Activated naive CD4-positive, alpha-beta T cell treated with anti-CD3 and anti-CD28 coated beads for 36 hours (primary cell): ENCODE measurements at places on chromosomes 3 and 15.

- no peak for DNase-seq
Measured at GRCh38 chr3:165981318-165981717, 144.1 kb upstream of the BCHE start.

DNA sequence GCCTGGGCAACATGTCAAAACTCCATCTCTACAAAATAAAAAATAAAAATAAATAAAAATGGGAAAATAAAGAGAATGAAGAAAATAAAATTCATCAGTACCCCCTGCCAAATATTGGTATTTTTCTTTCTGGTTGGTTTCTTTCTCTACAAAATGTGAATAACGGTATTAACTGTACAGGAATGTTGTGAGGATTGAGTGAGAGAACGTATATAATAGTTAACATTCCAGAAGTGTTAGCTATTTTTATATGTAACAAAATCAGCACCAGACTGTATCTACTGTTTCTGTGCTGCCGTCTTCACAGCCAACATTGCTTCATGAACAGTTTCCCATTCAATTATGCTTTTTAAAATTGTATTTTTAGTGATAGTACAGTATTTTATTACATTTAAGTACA, 25.5 kb upstream of the RNU6-1 start:
- no peak for DNase-seq

DNA sequence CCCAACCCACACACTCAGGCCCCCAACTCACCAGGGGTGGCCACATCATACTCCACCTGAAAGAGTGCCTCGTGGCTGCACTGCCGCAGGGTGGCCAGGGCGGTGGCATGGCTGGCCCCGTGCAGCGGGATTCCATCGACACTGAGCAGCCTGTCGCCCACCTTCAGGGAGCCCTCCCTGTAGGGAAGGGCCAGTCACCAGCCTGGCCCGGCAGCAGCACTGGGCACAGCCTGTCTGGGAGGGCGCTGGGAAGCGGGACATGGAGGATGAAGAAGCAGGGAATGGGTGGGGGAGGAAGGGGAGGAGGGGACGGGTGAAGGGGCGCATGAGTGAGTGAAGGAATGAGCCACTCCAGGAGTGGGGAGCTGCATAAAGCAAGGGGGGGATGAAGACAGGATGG, 18.5 kb downstream of the GRIP2 start:
- no peak for DNase-seq

- DNase-seq, result no peak
Measured at GRCh38 chr15:78212546-78213424, 21.6 kb downstream of the ACSBG1 start.

DNA sequence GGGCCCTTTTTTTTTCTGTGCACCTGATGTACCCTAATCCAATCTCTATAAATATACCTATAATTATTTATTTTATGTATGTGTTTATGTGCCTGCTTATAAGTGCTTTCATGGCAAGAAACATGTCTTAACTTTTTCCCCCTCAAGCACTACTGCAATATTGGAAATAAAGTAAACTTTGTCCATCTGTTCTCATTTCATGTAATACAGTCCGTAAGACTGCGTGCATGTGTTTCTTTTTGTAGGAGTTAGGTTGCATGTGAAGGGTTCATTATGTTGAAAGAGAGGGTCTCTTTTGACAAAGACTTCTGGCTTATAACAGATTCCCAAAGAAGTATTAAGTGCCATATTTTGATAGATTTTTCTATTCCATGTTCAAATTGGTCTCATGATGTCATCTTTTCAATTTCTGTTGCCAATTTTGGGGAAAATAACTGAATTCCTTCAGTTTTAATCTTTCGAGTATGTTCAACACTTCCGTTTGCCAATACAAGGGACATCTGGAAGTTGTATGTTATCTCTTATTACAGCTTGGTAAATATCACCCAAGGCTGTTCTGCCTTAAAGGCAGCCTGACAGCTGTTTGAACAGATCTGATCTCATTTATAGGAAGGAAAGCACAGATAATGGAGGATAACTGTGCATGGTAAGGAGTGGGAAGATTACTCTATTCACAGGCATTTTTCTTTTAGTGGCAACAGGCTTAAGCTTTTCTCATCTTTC, 273.1 kb upstream of the SGO1 start:
- no peak for DNase-seq

DNA sequence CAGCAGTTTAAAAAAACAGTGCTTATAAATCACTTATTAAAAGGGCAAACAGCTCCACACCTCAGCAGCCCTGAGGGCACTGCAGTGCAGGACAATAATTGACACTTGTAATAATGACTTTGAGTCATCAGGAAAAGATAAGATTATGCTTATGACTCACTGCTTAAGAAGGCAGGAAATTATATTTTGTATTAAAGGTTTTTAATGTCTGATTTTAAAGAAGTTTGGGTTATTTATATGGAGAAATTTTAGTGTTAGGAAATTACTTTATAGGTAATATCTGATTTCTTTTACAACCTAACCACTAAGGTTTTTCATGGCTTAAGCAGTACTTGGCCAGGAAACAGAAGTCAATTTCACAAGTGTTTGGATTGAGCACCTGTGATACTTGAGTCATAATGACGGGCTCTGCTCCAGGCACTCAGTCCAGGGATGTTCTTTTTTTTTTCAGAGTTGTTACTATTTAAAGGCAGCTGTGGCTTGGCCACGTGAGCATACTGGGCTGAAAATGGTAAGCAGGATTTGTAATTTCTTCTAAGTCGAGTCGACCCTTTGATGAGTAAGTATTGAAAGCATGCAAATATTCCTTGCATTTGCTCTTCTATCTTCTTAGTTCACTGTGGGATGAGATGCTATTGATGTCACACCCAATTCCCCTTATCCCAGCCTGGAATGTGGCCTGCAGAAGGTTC, 21.6 kb upstream of the SLC6A20 start:
- peak; percentile 24 for DNase-seq

GRCh38 chr15:59315914-59316451, 56.7 kb downstream of the MYO1E start:
- DNase-seq, result no peak

- no peak for DNase-seq
Measured at GRCh38 chr3:49519296-49519695, 35.0 kb upstream of the BSN start.

- DNase-seq, result peak; percentile 26
Measured at GRCh38 chr3:148992027-148992634, 791 bp downstream of the GYG1 start.

DNA sequence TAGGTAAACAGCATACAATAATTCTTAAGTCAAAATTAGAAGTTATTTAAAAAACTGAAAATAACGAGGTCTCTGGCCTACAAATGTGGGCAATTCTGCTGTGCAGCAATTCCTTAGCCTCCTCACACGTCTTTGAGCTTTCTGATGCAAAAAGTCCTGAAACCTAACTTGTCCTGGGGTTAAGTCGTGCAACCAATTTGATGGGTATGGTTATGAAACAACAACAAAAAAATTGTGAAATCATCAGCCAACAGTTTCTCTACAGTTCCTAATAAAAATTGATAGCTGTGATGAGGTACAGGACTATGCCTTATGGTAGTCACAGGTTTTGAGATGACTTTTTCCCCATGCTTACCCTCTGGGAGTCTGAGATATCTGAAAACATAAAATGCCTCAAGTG, 6.5 kb upstream of the GLB1 start:
- DNase-seq, result no peak

DNA sequence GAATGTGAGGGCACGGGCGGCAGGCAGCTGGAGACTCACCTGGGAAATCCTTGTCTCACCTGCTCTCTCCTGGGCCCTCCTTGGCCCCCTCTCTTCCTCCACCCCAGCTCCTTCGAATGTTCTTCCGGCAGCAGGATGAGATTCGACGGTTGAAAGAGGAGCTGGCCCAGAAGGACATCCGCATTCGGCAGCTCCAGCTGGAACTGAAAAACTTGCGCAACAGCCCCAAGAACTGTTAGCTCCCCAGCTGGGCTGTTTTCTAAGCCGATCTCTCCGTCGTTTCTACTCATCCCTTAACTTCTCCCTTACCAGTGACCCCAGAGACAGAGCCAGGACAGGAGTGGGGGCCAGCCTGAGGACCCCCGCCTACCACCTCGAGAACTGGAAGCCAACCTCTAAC, 95.0 kb downstream of the ANP32A start:
- DNase-seq, result no peak

DNA sequence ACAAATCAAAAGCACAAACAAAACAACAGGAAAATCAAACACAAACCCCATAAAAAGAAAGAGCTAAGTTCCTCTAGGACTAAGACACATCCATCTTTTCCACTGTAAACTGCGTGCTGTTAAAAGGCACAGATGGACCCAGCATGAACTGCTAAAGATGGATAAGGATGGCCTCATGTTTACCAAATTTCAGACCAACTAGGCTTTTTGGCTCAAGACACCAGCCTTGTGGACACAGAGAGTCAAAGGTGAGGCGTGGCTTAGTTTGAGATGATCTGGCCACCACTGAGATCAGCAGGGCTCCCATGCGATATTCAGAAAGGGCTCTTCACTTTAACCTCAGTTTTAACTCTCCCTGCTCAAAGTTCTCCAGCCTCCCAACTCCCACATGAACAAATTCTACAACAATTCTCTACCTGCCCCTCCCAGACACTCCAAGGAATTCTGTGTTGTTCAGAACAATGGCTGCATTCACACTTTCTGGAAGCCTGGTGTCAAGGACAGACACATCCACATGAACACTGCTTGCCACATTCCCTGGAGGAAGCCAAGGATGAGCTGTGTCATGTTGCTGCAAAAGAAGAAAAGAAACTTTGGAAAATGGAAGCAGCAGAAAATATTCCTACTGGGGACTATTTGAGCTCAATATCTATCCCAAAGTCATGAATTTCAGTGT, 198.4 kb upstream of the LRRN1 start:
- no peak for DNase-seq

DNA sequence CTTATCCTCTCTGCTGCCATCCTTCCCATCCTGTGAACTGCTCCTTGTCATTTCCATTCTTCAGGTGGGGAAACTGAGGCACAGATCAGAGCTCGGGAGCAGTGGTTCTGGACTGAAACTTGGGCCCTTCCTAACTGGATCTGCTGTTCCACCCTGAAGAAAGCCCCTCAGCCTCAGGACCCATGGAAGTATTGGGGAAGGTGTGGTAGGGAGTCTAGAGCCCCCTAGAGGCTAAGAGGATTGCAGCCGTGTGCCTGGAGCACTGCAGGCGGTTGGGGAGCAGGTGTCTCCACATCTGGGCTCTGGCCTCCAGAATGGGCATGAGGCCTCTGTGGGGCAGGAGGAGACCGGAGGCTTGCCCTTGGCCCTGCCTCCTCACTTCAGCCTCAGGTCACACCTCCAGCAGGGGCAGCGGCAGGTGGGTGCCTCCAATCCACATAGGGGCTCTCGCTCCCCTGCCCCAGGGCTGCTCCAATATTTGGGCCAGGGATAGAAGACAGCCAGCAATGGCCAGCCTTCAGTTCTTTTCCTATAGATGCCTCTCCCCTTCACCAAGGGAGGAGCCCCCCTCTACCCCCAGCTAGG, 28.1 kb downstream of the DNAJB8 start:
- no peak for DNase-seq

DNA sequence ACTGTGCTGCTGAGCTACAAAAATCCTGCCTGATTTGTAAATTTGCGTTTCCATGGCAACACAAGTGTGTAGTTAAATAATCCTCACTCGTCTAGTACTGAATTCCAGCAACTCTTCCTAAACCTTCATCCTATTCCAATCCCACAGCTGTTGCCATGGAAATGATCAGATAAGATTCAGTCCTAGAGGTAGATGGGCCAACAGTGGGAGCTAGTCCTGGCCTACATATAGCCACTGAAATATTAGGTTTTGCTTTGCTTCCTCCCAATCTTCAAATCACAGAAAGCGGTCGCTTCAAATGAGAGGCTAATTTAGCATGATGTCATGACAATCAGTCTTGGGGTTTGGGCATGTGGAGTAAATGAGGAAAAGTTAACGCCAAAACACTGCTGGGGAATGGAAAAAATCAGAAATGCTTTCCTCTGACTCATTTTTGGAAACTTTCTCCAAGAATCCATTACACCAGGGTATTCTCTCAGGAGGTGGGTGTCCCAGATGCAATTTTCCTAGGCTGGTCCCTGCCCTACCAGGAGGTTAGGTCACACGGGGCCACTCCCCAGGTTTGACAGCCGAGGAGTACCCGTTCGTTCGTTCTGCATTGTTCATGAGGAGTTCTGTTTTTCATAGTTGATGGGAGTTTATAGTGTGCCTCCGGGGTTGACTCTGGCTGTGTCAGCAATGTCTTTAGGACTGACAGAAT, 159.2 kb upstream of the SLCO3A1 start:
- DNase-seq, result no peak

DNA sequence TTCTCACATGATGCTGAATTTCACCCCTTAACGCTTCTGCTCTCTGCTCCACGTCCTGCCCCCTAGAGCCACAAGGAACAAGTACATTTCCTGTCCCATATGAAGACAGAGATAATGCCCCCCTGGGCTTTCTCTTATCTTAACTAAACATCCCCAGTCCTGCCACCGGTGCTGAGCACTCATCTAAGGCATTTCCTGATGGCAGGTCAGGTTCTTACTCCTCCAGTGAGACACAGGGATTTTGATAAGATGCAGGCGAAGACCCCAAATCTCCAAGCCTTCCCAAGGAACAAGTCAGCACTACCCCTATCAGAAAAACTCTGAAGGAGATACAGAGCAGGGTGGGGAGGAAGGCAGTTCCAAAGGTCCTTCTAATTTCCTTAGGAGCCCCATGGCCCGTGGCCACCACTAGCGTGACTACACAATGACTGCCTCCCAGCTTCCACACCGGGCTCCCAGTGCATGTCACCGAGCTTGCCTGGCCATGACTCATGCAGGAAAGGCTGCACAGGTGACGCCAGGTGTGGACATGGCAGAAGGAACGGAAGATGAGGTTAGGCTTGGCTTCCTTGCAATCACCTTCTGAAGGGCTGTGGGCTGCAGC, 152.9 kb downstream of the XXYLT1 start:
- no peak for DNase-seq

- DNase-seq, result no peak
Measured at GRCh38 chr3:81295906-81296577, 465.4 kb downstream of the GBE1 start.

- no peak for DNase-seq
Measured at GRCh38 chr3:78919021-78919755, 848.6 kb downstream of the ROBO1 start.

- no peak for DNase-seq
Measured at GRCh38 chr3:106789276-106789675, 588.0 kb upstream of the CCDC54 start.

- DNase-seq, result peak; percentile 88
Measured at GRCh38 chr15:31328428-31328968, 1.9 kb downstream of the KLF13 start.

- no peak for DNase-seq
Measured at GRCh38 chr15:69504352-69505040, 51.9 kb downstream of the RPLP1 start.

GRCh38 chr3:124767264-124767663, 37.0 kb downstream of the UMPS start:
- no peak for DNase-seq

DNA sequence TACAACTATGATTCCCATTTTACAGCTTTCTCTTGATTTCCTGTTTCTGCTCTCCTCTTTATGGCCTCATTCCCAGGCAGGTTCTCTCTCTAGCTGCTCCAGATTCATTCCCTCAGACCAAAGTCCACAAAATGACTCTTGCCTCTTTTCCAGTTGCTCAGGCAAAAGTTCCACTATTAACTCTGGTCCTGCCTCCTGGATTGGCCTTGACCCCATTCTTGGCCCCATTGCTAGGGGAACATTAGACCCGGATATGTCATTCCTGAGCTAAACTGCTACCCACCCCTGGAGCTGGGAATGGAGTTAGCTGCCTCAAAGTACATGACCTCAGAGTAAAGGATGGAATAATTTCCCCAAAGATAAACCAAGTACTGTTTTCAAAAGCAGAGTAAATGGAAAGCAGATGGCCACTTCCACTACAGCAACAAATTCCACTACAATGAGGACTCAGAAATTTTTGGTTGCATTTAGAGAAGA, 73.0 kb upstream of the GAP43 start:
- no peak for DNase-seq
